ENCODE measurements at places on chromosomes 13 and 19. TPM values are rescaled to one million over a fixed set of nuclear protein-coding genes. Genes with fewer than 3 reads are reported as not detected.

Gene FGF22
- not detected for total RNA-seq

Gene HSD11B1L
- 6.3 TPM for total RNA-seq

Gene ZNF607
- total RNA-seq = 2.2 TPM

Gene CDC16
- 19.0 TPM for total RNA-seq

Gene CASP14
- not detected for total RNA-seq

Gene POSTN
- total RNA-seq = 2.0 TPM

Gene OR10H1
- total RNA-seq = not detected

Gene CYP2A7
- total RNA-seq = not detected

Gene IGFL3
- not detected for total RNA-seq

Gene ZNF730
- 4.2 TPM for total RNA-seq

All from Daoy (cell line).